Kidney epithelial cell (primary cell): ENCODE measurements at places on chromosomes 11 and 22. TPM values are rescaled to one million over a fixed set of nuclear protein-coding genes. Genes with fewer than 3 reads are reported as not detected.

INPPL1 gene
- 93.1 and 113 TPM in 2 replicates for total RNA-seq

INPP5J gene
- total RNA-seq, result 5.5 and 5.6 TPM in 2 replicates

C11orf52 gene
- total RNA-seq, result 3.1 and 5.0 TPM in 2 replicates

FAM111B gene
- 3.2 and 3.8 TPM in 2 replicates for total RNA-seq

WBP2NL gene
- total RNA-seq, result 0.68 and 2.6 TPM in 2 replicates

KIF18A gene
- 1.9 and 2.1 TPM in 2 replicates for total RNA-seq

OR52E8 gene
- total RNA-seq, result not detected in 2 replicates

MAP6 gene
- 3.3 and 5.7 TPM in 2 replicates for total RNA-seq

ZBTB3 gene
- 17.3 and 18.8 TPM in 2 replicates for total RNA-seq

CRYBB2 gene
- total RNA-seq, result not detected in 2 replicates

MRGPRX3 gene
- total RNA-seq, result not detected in 2 replicates

DNA sequence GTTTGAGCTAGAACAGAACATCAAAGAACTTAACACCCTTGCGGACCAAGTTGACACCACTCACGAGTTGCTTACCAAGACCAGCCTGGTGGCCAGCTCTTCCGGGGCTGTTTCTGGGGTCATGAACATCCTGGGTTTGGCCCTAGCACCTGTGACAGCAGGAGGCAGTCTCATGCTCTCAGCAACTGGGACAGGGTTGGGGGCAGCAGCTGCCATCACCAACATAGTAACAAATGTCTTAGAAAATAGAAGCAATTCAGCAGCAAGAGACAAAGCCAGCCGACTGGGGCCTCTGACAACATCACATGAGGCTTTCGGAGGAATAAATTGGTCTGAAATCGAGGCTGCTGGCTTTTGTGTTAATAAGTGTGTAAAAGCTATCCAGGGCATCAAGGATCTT lies 8.7 kb downstream of the APOL5 start:
- no peak for DNase-seq

- DNase-seq, result no peak
These were observed 3.9 kb downstream of the DERL3 start for GRCh38 chr22:23834793-23835483.

DNA sequence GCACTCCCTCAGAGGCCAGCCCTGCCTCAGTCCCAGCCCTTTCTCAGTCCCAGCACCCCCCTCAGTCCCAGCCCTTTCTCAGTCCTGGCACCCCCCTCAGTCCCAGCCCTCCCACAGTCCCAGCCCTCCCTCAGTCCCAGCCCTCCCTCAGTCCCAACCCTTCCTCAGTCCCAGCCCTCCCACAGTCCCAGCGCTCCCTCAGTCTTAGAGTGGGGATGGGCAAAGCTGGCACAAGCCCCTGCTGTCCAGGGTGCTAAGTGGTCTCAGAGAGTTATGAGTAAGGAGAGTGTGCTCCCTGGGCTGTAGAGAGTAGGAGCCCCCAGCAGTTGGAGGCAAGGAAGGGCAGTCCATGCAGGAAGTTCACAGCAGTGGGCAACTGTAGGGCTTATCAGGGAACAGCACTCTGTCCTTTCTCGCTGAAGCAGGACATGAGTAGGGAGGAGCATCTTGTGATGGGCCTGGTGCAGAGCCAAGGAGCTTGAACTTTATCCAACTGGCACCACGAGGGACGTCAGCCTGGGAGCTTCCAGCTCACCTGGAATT lies 51.4 kb upstream of the CRYBB3 start:
- no peak for DNase-seq

GRCh38 chr22:25405841-25406509 lies 158.5 kb upstream of the GRK3 start:
- DNase-seq, result no peak

GRCh38 chr22:33472462-33473344 lies 414.5 kb upstream of the SYN3 start:
- no peak for DNase-seq

DNA sequence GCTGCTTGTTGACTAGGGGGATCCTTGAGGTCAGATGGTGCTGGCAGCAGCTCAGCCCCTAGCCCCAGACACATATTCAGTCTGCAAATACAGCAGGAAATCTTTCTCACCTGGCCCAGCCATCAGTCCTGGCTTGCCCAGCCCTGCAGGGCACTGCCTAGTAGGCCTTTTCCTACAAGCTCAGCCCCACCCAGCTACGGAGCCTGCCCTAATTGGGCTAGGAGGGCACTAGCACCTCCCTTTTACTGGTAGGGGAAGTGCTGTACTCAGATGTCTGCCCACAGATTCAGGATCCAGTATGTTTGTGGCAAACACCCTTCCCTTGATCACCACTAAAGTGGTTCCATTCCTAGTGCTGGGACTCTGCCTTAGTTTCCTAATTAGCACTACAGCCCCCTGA lies 257.1 kb upstream of the CADM1 start:
- no peak for DNase-seq

- no peak for DNase-seq
These were observed 37.2 kb downstream of the OR2AG2 start for GRCh38 chr11:6734616-6735015.

GRCh38 chr11:69614085-69614484 lies 26.9 kb upstream of the CCND1 start:
- no peak for DNase-seq

DNA sequence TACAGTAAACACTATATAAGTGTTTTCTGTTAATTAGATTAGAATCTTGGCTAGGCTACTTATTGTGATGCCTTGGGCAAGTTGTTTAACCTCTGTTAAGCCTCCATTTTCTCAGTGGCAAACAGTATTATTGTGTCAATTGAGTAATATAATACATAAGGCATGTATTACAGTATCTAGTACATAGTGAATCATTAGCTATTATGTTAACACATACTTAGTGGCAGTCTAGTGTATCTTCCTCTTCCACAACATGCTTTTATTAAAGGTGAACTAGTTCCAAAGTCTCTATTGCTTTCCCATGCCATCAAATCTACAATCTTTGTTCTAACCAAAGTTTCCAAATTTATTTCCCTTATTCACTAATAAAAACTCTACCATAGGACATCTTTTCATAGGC lies 200.9 kb downstream of the SOX6 start:
- DNase-seq, result no peak

- DNase-seq, result no peak
These were observed 1.7 kb downstream of the MOB2 start for GRCh38 chr11:1484695-1485503.

DNA sequence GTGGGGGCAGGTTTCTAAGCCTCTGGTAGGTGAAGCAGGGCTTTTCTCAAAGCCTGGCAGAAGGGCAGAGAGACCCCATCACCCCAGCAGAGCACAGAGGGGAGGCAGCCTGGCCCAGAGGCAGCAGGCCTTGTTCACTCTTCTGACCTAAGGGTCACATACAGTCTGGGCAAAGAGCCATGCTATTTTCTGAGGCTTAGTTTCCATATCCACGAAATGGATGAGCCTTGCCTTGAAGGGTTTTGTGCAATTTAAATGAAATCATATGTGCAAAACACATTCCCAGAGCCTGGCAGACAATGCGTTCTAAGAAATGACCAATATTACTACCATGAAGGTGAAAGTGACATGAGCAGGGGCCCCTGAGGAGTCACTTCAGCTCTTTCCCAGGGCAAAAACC lies 44.5 kb downstream of the HIRA start:
- no peak for DNase-seq

- DNase-seq, result no peak
These were observed 69.1 kb downstream of the KCNQ1OT1 start for GRCh38 chr11:2630679-2631078.

DNA sequence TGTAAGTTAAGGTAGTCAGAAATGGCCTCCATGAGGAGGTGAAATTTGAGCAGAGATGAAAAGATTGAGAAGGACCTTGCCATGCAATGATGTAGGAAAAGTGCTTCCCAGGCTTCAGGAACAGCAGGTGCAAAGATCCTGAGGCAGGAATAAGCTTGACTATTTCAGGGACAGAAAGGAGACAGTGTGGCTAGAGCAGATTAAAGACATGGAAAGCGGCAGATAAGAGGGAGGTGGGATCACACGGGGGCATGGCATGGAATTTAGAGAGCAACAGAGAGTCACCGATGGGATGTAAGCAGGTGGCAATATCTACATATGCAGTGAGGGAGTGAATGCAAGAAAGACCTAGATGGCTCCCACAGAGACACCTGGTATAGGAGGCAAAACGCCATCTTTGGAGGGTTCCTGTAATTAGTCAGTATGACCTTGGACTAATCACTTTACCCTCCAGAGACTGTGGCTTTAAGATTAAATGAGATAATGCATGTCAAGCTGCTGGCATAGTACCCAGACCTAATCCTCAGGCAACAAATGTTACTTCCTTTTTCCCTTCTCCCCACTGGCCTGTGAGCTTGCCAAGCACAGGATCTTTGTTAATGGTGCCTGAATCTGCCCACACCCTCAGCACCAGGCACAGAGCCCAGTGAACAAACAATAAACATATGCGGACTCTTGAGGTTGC lies 24.6 kb upstream of the ACER3 start:
- DNase-seq, result no peak

- DNase-seq, result no peak
These were observed 115.6 kb downstream of the CSTPP1 start for GRCh38 chr11:47052165-47052564.

GRCh38 chr11:29943347-29943746 lies 73.5 kb downstream of the KCNA4 start:
- DNase-seq, result no peak

GRCh38 chr11:11107076-11107723 lies 245.8 kb downstream of the CSNK2A3 start:
- DNase-seq, result no peak

DNA sequence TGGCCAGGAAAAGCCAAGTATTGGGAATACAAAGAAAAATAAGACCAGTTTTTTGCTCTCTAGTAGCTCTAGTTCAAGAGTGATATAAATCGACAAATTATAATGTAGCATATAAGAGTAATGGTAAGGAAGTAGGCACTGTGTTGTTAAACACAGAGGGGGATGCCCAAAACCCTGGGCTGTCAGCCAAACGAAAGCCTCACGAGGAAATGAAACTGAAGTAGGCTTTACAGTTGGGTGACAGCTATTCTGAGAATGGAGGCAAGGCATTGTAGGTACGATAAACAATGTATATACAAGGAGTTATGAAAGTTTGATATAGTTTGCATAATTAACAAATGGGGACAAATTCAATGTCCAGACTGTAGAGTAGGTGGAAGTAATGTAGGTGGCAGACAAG lies 176.4 kb downstream of the FAM181B start:
- DNase-seq, result no peak

- DNase-seq, result no peak
These were observed 938 bp downstream of the FXYD6 start for GRCh38 chr11:117875382-117876058.

GRCh38 chr11:117828611-117829368 lies 4.2 kb upstream of the FXYD2 start:
- DNase-seq, result peak; percentile 72

DNA sequence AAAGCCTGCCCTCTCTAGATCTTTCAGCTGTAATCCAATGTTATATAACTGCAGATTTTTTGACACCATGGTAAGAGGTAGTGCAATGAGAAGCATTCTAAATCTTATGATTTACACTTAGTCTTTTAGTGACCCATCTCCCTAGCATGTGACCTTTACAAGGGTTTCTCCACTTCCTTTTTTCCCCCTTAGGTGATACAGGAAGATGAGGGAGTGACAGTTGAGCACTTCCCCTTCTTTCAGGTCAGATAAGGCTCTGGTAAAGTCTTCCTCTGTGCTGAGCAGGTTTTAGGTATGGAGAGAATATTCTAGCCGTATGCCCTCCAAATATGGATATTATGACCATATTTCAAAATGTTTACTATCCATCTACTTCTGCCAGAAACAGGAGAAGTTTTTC lies 753.6 kb downstream of the JRKL start:
- no peak for DNase-seq
